ENCODE measurements at places on chromosomes 3 and 15.

- DNase-seq: no peak
These were observed 4.6 kb upstream of the APBA2 start for GRCh38 chr15:28881170-28881569.

DNA sequence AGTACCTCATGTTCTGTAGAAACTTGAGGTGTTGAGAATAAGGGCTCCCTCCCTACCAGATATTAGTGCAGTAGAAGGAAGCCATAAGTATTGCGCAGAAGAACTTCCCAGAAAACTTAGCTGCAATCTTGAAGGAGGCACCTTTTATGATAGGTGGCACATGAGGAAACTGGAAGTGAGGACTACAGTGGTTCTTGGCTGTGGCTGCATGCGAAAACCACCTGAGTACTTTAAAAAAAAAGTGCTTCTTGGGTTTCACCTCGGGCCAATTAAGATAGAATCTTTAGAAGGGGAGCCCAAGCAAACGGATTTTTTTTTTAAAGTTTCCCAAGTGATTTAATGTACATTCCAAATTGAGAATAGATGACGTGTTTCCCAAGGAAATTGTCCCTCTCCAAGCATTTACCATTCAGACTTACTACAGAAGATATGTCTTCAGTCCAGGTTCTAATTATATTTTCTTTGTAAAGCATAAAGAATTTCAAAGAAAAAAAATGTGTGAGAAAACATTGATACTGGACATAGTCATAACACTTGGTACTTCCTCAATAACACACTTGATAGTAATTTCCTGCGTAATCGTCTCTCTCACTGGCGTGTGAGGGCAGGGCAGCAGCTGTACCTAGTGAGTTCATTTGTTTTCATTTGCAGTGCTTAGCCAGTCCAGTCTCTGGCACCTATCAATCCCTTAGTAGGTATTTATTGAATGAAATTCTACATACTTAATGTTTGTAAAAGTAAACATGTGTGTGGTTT is 12.3 kb upstream of the NR1I2 start:
- no peak for DNase-seq

DNA sequence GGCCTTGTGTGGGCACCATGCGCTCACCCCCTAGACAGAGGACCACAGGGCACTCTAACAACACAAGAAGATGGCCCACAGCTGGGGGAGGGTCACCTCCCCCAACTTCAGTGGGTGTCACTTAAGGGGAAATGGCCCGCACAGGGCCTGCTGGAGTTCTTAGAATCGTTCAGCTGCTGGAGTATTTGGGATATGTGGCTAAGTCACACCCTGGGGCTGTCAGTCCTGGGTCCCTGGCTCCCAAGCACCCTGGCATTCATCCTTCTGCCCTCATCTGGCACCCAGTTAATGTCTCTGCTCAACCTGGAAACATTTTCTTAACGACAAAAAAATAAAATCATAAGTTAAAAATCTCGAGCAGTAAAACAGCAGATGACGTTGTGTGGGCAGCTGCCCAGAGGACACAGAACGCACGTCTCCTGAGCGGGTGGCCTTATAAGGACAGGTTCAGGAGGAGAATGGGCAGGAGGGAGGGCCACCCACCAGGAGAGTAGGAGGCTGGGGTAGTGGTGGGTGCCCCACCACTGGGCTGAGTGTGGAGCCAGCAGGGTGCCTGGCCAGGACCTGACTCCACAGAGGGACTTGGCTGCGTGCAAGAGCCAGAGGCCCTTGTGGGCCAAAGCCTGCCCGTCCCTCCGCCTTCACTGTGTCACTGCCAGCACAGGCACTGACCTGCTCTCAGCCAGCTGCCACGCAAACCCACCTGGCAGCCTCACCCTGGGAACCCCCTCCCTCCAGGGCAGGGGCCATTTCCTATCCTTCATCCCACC is 11.5 kb downstream of the KBTBD13 start:
- no peak for DNase-seq

DNA sequence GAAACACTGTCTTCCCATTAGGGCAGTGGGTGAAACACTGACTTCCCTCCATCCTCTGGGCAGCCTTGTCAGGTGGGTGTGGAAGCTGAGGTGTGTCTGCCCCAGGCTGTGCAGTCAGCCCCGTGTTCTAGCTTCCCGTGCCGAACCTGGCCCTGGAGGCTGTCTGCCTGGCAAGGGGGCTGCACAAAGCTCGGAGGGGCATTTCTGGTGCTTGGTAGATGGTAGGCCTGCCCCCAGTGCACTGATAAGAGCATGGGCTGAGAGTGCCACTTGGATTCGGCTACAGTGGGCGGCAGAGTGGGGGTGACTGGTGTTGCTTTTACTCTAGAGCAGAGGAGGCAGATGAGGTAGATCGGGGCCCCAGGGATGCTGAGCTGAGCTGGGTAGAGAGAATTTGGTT is 21.3 kb downstream of the IGF1R start:
- no peak for DNase-seq

DNA sequence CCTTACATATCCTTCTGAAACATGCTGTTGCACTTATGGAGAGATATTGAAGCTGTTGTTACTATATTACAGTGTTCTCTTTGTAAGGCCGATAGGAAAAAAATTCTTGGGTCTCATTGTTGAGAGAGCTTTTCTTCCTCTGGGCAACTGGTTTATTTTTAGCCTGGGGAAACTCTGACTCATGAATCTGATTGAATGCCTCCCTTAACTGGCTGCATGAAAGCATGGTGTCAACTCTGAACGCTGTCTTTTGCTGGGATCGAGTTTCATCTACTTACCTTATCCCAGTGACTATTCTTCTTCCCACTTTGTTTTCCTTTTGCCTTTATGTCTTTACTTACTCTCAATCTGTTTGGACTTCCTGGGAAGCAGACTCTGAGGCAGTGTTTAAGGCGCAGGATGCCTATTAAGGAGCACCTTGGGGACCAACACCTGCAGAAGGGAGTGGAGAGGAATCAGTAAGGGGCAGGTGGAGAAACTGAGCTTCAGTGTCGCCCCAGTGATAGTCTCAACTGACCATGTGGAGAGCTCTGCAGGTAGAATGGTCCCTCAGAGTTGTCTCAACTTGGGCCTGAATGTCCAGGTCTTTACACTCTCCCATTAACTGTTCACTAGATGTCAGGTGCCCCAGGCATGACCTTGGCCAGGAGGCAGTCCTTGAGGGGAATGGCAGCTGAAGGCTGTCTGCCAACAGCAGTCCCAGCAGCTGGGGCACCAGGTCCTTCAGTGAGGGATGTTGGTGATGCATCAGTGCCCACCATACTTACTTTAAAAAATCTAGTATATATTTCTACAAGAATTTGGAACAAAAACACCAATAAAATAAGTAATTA is 88.9 kb upstream of the CCNL1 start:
- no peak for DNase-seq

- no peak for DNase-seq
These were observed 9.4 kb downstream of the BCL6 start for GRCh38 chr3:187735837-187736236.

- no peak for DNase-seq
These were observed 55.9 kb downstream of the PDIA5 start for GRCh38 chr3:123122525-123123315.

DNA sequence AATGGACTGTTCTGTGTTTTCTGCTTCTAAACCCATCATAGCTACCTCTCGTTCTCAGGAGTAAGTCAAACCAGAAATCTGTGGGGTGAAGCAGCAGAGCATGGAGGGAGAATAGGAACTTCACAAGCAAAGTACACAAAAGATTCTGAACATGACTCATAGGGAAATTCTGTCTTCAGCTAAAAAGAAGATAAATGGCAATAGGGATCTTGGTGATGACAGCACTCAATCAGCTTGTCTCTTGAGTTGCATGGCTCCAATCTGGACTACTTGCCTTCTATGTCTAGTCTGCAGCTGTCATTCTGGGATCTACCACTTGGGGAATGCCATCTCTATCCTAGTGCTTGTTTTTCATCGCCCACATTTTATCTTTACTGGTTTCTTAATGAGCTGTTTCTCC is 13.5 kb upstream of the GRAMD1C start:
- no peak for DNase-seq

- no peak for DNase-seq
These were observed 208.8 kb upstream of the IL12A start for GRCh38 chr3:159779883-159780282.

DNA sequence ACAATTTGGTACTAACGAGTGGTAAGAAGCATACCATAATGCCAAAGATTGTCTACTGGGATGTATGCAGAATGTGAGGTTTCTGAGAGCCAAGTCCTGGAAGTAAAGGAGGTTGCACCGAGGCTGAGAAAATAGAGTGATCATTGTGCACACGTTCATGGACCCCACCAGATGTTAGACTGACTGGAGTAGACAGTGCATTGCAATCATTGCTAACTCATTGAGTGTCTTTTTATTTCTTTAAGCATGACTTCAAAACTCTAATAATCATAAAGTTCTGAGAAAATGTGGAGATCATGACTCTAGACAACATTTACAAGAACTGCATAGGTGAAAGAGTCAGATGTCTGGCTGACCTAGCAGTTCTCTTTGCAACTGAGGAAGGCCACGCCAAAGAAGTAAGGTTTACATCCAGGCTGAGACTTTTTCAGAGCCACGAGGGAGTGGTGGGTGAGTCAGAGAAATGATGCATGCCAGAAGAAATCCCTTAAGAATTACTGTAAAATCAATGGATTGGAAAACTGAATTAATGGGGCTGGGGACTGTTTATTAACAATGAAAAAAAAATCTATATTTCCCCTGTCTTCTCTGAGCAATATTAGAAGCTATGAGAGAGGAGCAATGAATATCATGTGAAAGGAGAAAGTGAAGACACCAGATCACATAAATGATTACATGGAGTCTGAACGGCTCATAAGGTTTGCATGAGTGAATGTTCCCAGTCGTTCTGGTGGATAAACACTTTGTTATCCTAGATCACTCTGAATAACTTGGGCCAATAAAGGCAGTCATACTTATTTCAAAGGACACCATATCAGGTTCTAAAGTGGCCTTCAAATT is 76.0 kb upstream of the SLC25A26 start:
- DNase-seq: no peak

- DNase-seq: no peak
These were observed 3.6 kb downstream of the ZBTB38 start for GRCh38 chr3:141371882-141372281.

DNA sequence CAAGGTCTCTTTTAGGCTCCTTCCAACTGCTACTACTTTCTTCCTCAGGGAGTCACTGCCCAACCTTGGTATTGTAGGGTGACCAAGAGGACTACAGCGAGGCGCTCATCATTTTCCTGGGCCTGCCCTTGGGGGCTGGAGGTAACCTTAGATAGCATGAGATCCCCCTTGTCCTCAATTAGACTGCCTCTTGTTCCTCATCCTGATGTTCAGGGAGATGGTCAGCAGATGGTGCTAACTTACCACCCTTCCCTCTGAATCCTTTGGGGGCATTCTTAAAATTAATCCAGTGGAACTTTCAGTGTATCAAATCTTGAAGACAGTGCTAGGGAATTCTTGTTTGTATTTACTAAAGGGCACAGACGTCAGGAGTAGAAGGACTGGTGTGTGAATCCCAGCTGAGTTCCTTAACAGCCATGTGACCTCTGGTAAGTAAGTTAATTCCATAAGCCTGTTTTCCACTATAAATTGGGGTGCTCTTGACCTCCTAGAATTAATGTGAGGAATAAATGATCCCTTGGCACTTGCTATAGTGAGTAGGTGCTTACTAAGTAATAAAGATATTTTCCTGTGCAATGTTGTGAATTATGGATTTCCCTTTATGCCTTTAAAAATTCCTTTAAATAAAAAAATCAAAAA is 4.1 kb upstream of the CLPX start:
- no peak for DNase-seq

DNA sequence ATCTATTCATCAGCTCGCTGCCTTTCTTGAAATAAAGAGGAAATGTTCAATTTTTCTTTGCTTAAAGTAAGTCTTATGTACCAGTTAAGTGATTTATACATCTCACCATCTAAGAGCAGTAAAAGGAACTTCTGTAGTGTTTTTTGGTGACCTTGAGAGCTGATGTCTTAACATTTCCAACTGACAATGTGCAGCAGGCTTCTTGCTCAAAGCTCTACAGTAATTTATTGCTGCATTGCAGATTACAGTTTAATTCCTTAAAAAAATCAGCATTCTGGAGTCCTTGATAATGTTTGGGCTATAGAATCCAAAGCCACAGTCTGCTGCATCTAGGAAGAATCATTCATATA is 61.6 kb downstream of the DIPK2A start:
- no peak for DNase-seq

DNA sequence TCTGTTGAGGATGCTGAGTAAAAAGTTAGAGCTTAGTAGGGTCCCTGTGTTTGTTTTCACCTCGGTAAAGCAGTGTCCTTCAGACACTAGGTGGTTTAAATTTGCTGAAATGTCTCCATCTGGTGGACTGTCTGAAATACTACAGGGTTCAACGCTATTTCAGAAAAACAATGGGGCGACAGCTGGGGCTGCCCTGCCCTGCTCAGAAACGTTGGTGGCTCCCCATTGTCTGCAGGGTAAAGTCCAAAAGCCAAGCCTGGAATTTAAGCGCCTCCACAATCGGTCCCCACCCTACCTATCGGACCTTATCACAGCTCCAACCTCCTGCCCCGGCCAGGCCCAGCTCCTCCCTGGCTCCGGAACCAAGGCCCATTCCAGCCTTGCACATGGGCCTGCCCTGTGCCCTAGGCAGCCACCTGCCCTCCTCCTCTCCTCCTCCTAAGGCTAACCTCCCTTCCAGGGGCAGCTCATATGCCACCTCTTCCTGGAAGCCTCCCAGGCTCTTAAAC is 4.3 kb upstream of the TSEN2 start:
- no peak for DNase-seq

GRCh38 chr3:197424266-197424665 is 125.9 kb upstream of the DLG1 start:
- DNase-seq: no peak

- no peak for DNase-seq
These were observed 54.2 kb upstream of the SPATA12 start for GRCh38 chr3:57006179-57006657.

- no peak for DNase-seq
These were observed 157.2 kb upstream of the IL12A start for GRCh38 chr3:159831466-159831865.

GRCh38 chr3:98779541-98780335 is 16.6 kb downstream of the ST3GAL6 start:
- no peak for DNase-seq

DNA sequence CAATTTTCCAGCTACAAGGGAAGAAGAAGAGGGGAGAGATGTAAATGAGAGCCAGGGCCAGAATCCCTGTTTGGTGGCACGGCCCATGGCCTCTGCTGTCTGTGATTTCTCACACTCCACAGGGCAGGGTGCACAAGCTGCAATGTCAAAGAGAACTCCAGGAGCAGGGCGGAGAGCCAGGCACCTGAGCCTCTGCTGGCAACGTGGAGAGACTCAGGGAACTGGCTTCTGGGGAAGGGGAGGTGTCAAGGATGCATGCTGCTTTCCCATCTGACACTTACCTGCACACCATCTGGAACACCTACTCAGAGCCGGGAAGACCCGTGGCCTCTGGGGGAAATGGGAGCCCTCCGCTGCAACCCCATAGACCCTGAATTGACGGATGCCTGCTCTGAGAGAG is 507.5 kb upstream of the NR2F2 start:
- no peak for DNase-seq

Measured in activated T-helper 1 cell treated with anti-CD3 and anti-CD28 coated beads, Interleukin-2, amount 50 U/mL, for 16 hours (primary cell).